Liver (tissue), 10 donors: ENCODE measurements at places on chromosomes 13 and 19. TPM values are rescaled to one million over a fixed set of nuclear protein-coding genes. Genes with fewer than 3 reads are reported as not detected.

Gene MEX3D
- polyA plus RNA-seq, result 4.4 TPM

Gene VAV1
- polyA plus RNA-seq, result 0.60 TPM

Gene CDC42EP5
- not detected for polyA plus RNA-seq

Gene RINL
- polyA plus RNA-seq, result 5.5 TPM

Gene PSG3
- polyA plus RNA-seq, result not detected

Gene CEACAM4
- polyA plus RNA-seq, result 0.63 TPM

Gene CGB8
- not detected for polyA plus RNA-seq

Gene VSTM2B
- not detected for polyA plus RNA-seq

Gene TLE2
- polyA plus RNA-seq, result 7.0 TPM

Gene CEACAM18
- not detected for polyA plus RNA-seq

Gene LILRB1
- 1.3 TPM for polyA plus RNA-seq

Gene ZNF737
- polyA plus RNA-seq, result 0.67 TPM

Gene ZNF578
- not detected for polyA plus RNA-seq

Gene LAIR1
- polyA plus RNA-seq, result 1.2 TPM

Gene B3GNT8
- 0.14 TPM for polyA plus RNA-seq

Gene ZNF221
- polyA plus RNA-seq, result 0.30 TPM

Gene TSHZ3
- 0.42 TPM for polyA plus RNA-seq

Gene PSG7
- polyA plus RNA-seq, result not detected

Gene LHFPL6
- polyA plus RNA-seq, result 5.5 TPM

Gene LTBP4
- 9.6 TPM for polyA plus RNA-seq

Gene PRX
- polyA plus RNA-seq, result 0.03 TPM

Gene FAAP24
- 0.19 TPM for polyA plus RNA-seq

Gene LPAR2
- 1.0 TPM for polyA plus RNA-seq

Gene ANKLE1
- 0.15 TPM for polyA plus RNA-seq
